HFFc6 (cell line): ENCODE measurements at places on chromosomes 16 and 17. TPM values are rescaled to one million over a fixed set of nuclear protein-coding genes. Genes with fewer than 3 reads are reported as not detected.

Gene SPEM1
- not detected in 2 replicates for total RNA-seq

Gene MAPK8IP3
- 30.1 to 39.9 TPM (median 37.8 TPM) in 3 replicates for total RNA-seq

- H3K36me3 ChIP-seq: peaks cover 5% of the 10 kb centered on the region; the same call in 1 of the 2 replicates
- peaks cover 44% of the 10 kb centered on the region for H3K4me1 ChIP-seq
- no peaks in the 10 kb centered on the region for H3K27me3 ChIP-seq
- no peak for DNase-seq
- no peak overlapping the region for H3K27ac ChIP-seq
Measured at GRCh38 chr17:16212793-16213192, 2.5 kb downstream of the NCOR1 start.

- no peaks in the 10 kb centered on the region for H3K27me3 ChIP-seq
- peaks cover 29% of the 10 kb centered on the region for H3K36me3 ChIP-seq
- H3K4me1 ChIP-seq: peaks cover 67% of the 10 kb centered on the region
Measured at GRCh38 chr17:42010898-42011516, 6.2 kb downstream of the DNAJC7 start.

Gene DBF4B
- 5.8 to 11.1 TPM (median 10.8 TPM) in 3 replicates for total RNA-seq

Gene ADORA2B
- 1.0 to 1.4 TPM (median 1.0 TPM) in 3 replicates for total RNA-seq

GRCh38 chr16:53334581-53334980, 99.7 kb upstream of the RBL2 start:
- no peak for DNase-seq
- H3K27me3 ChIP-seq: peaks cover 5% of the 10 kb centered on the region
- no peak overlapping the region for H3K4me3 ChIP-seq

- H3K36me3 ChIP-seq: peaks cover 2% of the 10 kb centered on the region; the same call in 1 of the 2 replicates
- DNase-seq: no peak
- H3K27me3 ChIP-seq: peaks cover 3% of the 10 kb centered on the region
- peaks cover 23% of the 10 kb centered on the region for H3K4me1 ChIP-seq
- H3K4me3 ChIP-seq: no peak overlapping the region
Measured at GRCh38 chr17:76000016-76000754, 470 bp upstream of the CDK3 start.

Gene CBX8
- 7.6 to 10.6 TPM (median 8.8 TPM) in 3 replicates for total RNA-seq

GRCh38 chr16:53948734-53949430, 244.9 kb downstream of the FTO start:
- H3K27ac ChIP-seq: no peak overlapping the region
- H3K36me3 ChIP-seq: no peaks in the 10 kb centered on the region
- no peak for DNase-seq
- H3K27me3 ChIP-seq: peaks cover 2% of the 10 kb centered on the region; the same call in 1 of the 2 replicates
- no peak overlapping the region for H3K4me3 ChIP-seq

- peaks cover 5% of the 10 kb centered on the region; the same call in 1 of the 2 replicates for H3K27me3 ChIP-seq
- H3K4me3 ChIP-seq: peak overlapping the region; percentile 90
- H3K36me3 ChIP-seq: peaks cover 20% of the 10 kb centered on the region
- no peak for DNase-seq
Measured at GRCh38 chr16:681746-682427, 1.7 kb downstream of the STUB1 start.

Gene COX6A2
- total RNA-seq: not detected in 3 replicates

Gene ATP2C2
- total RNA-seq: not detected in 3 replicates

DNA sequence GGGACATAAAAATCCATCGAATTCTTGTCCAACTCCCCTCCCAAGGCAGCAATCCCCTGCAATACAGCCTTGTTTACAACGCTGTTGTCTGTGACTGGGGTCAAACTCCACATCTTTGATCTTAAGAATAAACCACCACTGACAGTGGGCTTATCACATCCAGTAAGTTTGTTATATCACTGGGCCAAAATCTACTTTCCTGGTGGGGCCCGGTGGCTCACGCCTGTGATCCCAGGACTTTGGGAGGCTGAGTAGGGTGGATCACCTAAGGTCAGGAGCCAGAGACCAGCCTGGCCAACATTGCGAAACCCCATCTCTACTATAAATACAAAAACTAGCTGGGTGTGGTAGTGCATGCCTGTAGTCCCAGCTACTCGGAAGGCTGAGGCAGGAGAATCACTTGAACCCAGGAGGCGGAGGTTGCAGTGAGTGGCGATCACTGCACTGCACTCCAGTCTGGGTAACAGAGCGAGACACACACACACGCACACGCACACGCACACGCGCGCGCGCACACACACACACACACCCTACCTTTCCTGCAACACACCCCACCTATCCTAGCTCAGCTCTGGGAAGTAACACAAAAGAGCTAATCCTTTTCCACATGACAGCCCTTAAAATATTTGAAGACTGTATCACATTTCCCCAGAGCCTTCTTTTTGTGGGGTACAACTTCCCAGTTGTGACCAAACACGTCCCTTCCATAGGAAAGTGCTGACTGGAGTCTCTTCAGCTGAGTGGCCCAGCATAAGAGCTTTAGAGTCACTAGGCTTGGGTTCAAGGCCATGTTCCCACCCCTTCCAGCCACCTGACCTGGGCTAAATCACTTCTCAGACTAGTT, 20.9 kb upstream of the ABCC1 start:
- no peaks in the 10 kb centered on the region; the same call in 1 of the 2 replicates for H3K27me3 ChIP-seq
- H3K36me3 ChIP-seq: no peaks in the 10 kb centered on the region
- H3K4me3 ChIP-seq: no peak overlapping the region
- no peaks in the 10 kb centered on the region for H3K4me1 ChIP-seq

DNA sequence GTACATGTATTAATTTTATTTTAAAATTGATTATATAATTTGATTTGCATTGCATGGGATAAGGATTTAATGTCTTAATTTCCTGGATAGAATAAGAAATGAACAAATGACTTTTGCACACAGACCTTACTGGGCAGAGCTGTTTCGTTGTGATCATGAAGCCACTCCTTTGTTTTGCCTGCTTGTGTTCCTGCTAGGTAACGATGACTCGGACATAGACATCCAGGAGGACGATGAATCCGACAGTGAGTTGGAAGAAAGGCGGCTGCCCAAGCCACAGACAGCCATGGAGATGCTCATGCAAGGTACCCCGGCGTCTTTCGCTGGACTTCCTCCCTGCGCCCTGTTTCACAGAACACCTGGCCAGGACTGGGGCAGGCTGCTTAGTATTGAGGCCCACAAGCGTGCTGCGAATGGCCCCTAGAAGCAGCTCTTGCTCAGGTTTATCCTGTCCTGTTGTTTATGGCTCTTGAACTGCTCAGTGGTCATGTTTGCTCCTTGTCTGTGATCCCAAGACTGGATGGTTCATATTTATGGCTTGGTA, 29.6 kb downstream of the CLUAP1 start:
- no peak overlapping the region for H3K27ac ChIP-seq
- no peak overlapping the region for H3K4me3 ChIP-seq
- H3K27me3 ChIP-seq: no peaks in the 10 kb centered on the region; the same call in 1 of the 2 replicates
- no peak for DNase-seq
- H3K4me1 ChIP-seq: peaks cover 9% of the 10 kb centered on the region; the same call in 1 of the 2 replicates

DNA sequence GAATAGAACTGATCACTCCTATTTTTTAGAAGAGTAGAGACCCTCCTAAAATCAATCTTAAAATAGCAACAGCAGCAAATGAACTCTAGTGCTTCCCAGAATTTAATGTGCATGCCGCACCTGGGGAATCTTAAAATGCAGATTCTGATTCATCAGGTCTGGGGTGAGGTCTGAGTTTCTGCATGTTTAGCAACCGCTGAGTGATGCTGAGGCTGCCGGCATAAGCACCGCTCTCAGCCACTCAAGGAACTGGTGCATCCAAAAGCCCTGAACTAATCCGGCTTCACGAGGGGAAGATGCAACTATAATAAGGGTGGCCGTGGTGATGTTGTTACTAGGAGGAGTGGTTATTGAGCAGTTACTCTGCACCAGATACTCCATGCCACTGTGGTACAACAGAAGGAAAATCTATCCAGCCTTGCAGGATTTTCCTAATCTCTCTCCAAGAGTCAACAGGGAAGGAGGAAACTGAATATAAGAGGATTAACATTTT, 19.7 kb downstream of the SDK2 start:
- H3K27me3 ChIP-seq: no peaks in the 10 kb centered on the region; the same call in 1 of the 2 replicates
- H3K4me1 ChIP-seq: no peaks in the 10 kb centered on the region
- H3K36me3 ChIP-seq: peaks cover 6% of the 10 kb centered on the region; the same call in 1 of the 2 replicates
- no peak overlapping the region for H3K4me3 ChIP-seq
- no peak for DNase-seq
- H3K27ac ChIP-seq: no peak overlapping the region
